ENCODE measurements at places on chromosomes 4 and X.

- DNase-seq = no peak
Measured at GRCh38 chr4:12137575-12137974, 708.9 kb upstream of the HS3ST1 start.

DNA sequence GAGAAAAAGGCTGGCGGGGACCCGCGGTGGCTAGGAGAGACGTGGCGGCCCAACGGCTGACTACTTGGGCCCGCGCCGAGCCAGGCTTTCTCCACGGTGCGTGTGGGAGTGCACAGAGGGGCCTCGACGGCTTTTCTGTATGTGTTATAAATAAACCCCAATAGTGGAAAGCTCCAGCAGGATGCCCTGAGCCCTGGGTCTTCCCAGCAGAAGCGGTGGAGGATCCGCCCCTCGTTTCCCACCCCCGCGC, 268 bp upstream of the PRRG1 start:
- no peak for DNase-seq

GRCh38 chr4:82555276-82555675, 6.5 kb downstream of the TMEM150C start:
- no peak for DNase-seq

DNA sequence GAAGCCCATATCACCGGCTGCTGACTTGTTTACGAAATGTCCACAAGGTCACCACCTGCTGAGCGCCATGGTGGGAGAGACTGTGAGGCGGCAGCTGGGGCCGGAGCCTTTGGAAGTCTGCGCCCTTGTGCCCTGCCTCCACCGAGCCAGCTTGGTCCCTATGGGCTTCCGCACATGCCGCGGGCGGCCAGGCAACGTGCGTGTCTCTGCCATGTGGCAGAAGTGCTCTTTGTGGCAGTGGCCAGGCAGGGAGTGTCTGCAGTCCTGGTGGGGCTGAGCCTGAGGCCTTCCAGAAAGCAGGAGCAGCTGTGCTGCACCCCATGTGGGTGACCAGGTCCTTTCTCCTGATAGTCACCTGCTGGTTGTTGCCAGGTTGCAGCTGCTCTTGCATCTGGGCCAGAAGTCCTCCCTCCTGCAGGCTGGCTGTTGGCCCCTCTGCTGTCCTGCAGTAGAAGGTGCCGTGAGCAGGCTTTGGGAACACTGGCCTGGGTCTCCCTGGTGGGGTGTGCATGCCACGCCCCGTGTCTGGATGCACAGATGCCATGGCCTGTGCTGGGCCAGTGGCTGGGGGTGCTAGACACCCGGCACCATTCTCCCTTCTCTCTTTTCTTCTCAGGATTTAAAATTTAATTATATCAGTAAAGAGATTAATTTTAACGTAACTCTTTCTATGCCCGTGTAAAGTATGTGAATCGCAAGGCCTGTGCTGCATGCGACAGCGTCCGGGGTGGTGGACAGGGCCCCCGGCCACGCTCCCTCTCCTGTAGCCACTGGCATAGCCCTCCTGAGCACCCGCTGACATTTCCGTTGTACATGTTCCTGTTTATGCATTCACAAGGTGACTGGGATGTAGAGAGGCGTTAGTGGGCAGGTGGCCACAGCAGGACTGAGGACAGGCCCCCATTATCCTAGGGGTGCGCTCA, 8.7 kb upstream of the MSANTD1 start:
- no peak for DNase-seq

- DNase-seq = no peak
Measured at GRCh38 chrX:96776966-96777365, 92.3 kb downstream of the DIAPH2 start.

- no peak for DNase-seq
Measured at GRCh38 chr4:26307037-26307800, 13.6 kb upstream of the RBPJ start.
